ENCODE measurements at places on chromosomes 1 and 21. TPM values are rescaled to one million over a fixed set of nuclear protein-coding genes. Genes with fewer than 3 reads are reported as not detected.

- peak; percentile 40 for DNase-seq
- H3K4me3 ChIP-seq = no peak overlapping the region
- H3K27me3 ChIP-seq = peaks cover 92% of the 10 kb centered on the region
- no peaks in the 10 kb centered on the region for H3K36me3 ChIP-seq
These were observed 36.2 kb upstream of the KCNA10 start for GRCh38 chr1:110554871-110555801.

DNA sequence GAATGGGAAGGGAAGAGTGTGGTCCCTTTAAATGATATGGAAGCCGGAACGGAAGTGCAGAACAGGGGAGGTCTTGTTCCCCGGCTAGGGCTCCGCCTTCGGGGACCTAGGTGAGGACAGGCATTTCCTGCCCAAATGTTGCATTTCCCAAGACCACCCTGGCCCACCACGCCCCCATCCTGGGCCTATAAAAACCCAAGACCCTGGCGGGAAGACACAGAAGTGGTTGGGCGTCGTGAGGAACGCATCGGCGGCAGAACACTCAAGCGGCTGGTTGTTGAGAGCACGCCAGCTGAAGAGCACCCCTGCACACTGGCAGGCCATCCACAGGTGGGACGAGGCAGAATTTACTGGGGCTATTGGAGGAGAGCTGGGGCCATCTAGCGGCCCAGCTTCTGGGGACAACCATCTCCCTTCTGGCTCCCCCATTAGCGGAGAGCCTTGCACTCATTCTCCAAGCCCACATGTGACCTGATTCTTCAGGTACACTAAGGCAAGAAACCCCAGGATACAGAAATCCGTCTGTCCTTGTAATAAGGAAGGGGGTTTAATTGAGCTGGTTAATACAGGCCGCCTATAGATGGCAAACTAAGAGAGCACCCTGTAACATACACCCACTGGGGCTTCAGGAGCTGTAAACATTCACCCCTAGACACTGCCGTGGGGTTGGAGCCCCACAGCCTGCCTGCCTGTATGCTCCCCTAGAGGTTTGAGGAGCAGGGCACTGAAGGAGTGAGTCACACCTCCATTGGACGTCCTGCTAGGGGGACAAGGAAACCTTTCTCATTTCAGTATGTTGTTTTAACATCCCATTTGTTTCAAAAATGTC is 1327.9 kb downstream of the BRINP3 start:
- H3K27ac ChIP-seq = peak overlapping the region; percentile 89
- peaks cover 19% of the 10 kb centered on the region for H3K4me1 ChIP-seq
- DNase-seq = peak; percentile 86

DNA sequence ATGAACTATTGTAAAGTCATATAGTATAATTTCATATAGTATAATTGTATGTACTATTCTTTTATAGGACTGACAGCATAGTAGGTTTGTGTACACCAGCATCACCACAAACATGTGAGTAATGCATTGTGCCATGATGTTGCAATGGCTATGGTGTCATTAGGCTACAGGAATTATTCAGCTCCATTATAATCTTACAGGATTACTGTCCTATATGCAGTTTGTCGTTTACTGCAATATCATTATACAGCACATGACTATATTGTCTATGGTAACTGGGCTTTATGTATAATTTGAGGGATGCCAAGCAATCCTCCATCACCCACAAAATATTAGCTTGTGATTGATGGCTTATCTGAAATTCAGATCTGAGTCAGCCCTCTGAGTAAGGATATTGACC is 54.2 kb upstream of the PBX1 start:
- no peak for DNase-seq
- no peaks in the 10 kb centered on the region for H3K36me3 ChIP-seq
- no peaks in the 10 kb centered on the region for H3K4me1 ChIP-seq
- no peak overlapping the region for H3K4me3 ChIP-seq
- no peaks in the 10 kb centered on the region for H3K27me3 ChIP-seq

DNA sequence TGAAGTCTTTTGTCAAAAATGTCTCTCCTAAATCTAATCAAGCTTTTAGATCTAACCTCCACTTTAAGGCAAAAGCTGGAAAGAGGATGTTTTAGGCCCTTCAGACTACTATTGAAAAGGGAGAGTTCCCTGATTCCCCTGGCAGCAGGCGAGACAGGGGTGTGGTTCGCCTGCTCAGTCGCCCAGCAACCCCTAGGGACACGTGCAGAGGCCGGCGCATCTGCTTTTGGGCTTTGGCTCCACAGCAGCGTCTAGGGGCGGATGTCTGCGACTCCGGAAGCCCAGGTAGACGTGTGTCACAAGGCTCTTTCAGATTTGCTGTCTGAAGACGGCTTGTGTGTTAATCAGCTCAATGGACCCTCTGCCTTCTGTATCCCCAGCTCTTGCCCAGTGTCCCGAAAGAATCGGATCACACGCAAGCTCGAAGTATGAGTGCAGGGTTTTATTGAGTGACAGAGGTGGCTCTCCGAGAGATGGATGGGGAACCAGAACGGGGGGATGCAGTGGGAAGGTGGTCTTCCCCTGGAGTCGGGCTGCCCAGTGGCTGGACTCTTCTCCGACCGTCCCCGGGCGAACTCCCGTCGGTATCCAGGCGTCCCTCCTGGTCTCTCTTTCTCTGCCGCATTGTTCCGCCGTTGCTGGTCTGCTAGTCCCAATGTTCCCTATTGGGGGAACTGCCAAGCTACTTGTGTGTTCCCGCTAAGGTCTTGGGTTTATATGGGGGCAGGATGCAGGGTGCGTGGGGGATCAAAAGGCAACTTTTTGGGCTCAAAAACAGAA is 45.5 kb downstream of the OLFML2B start:
- no peak overlapping the region for H3K27ac ChIP-seq
- no peak for DNase-seq
- H3K36me3 ChIP-seq = no peaks in the 10 kb centered on the region
- no peak overlapping the region for H3K4me3 ChIP-seq

DNA sequence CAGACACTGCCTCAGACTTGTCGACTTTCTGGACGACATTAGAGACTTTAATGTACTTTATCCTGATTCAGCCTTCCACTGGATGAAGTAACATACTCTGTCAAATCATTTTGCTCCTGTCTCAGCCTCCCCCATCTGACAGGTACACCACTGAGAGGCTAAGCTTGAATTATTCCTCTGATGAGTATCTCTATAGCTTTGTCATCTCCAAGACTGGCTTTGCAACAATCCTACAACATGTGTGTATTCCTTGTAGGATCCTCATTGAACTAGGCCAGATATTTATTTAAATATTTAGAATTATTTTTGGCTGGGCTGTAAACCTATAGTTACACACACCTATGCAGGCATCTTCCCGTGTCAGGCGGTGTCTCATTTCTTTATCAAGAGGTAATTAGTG is 1.1 kb upstream of the TRIM58 start:
- no peak overlapping the region for H3K4me3 ChIP-seq
- H3K4me1 ChIP-seq = no peaks in the 10 kb centered on the region
- H3K27me3 ChIP-seq = no peaks in the 10 kb centered on the region
- no peak overlapping the region for H3K27ac ChIP-seq
- DNase-seq = no peak
- H3K36me3 ChIP-seq = no peaks in the 10 kb centered on the region

- peaks cover 59% of the 10 kb centered on the region for H3K36me3 ChIP-seq
- H3K27ac ChIP-seq = peak overlapping the region; percentile 74
- no peak for DNase-seq
- no peaks in the 10 kb centered on the region for H3K27me3 ChIP-seq
These were observed 19.4 kb downstream of the AGRN start for GRCh38 chr1:1039145-1039910.

TDRD5 gene
- total RNA-seq = not detected
